ENCODE measurements at places on chromosomes 5 and 9.

- no peak for DNase-seq
Measured at GRCh38 chr5:122704247-122705036, 70.4 kb upstream of the SNX2 start.

DNA sequence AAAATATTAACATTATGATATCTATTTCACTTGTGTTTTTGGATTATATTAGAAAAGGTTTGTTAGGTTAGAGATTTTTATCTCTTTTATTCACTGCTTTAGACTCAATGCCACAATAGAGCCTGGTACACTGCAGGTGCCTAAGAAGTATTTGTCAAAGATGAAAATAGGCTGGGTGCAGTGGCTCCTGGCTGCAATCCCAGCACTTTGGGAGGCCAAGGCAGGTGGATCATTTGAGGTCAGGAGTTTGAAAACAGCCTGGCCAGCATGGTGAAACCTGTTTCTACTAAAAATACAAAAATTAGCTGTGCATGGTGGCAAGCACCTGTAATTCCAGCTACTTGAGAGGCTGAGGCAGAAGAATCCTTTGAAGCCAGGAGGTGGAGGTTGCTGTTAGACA, 64.3 kb downstream of the C9 start:
- no peak for DNase-seq

DNA sequence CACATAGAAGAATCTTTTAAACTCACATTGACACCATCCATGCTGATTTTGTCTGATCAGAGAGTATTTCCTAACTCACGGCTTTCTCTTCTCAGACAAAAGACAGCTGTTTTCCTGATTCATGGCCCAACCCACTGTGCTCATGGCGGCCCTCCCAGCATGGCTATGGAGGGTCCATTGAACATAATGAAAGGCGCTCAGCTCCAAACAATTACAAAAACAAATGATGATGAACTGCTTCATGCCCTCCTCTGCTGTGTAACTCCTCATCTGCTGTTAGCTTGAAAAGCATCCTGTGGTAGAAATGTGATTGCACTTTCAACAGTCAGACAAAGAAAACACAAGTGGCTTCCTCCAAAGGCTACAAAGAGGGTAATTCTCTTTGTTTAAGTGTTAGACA, 673.8 kb downstream of the PRELID2 start:
- DNase-seq = no peak

GRCh38 chr9:80158131-80158530, 586.4 kb downstream of the TLE4 start:
- DNase-seq = no peak

GRCh38 chr5:40680741-40681362, 1.1 kb downstream of the PTGER4 start:
- peak; percentile 37 for DNase-seq

DNA sequence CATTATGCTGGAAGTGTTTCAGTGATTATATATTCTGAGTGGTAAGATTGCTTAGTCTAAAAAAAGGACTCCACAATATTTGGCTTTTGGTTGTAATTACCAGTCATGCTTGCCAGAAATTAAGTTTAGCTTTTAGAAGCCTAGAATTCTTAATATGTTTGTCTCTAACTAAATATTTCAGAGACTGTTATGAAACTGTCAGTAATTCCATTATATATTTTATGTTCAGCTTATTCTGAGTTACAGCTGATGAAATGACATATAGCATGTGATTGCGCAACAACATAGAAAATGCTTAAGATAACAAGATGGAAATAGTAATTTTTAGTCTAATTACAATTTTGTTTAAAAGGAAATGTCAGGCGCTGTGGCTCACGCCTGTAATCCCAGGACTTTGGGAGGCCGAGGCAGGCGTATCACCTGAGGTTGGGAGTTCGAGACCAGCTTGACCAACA, 44.2 kb downstream of the KIAA1958 start:
- DNase-seq = no peak

- DNase-seq = no peak
Measured at GRCh38 chr5:156125118-156125517, 201.8 kb upstream of the SGCD start.

DNA sequence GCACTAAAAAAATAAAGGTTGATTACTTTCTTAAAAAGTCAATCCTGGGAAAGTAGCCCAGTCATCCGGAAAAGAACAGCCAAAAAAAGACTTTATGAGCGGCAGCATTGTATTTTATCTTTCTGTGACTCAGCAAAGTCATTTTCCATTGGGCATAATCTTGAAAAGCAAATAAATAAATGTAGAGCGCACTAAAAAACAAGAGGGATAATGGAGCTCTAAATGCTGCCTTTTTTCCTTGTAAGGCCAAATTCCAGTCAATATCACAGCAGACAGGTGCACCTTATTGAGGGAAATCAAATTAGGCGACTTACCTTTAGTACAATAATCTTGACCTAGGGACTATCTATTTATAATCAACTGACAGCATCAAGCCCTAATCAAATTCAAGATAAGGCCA, 266.8 kb downstream of the MTRR start:
- no peak for DNase-seq

- DNase-seq = no peak
Measured at GRCh38 chr9:83231039-83231438, 168.1 kb upstream of the RASEF start.

DNA sequence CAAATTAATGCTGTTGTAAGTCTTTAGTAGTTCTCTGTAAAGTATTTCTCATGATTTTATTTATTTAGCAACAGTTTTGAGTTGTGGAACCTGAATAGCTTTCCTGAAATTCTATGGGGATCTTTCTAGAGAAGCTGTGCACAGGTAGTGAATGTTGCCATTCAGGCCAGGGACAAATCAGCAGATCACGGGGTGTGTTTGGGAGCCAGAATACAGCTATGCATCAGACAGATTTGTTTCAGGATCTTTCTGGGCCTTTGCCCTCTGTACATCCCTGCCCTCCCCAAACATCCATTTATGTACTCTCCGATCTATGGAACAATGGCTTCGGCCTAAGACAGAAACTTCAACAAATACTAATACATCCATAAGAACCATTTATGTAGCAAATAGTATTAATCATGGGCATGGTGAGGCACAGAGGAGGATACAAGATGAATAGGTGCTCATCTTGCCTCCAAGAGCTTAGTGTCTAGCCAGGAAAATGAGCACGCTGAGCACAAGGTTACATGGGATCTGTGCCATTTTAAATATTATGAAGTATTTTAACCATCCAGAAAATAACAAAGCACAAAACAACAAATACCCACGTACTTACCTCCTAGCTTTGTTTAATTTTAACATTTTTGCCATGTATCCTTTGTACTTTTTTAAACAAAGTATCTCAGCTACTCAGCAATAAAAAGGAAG, 13.1 kb downstream of the ARHGEF37 start:
- DNase-seq = no peak

GRCh38 chr9:69176471-69177171, 2.5 kb downstream of the TJP2 start:
- DNase-seq = no peak

GRCh38 chr5:143471666-143472464, 68.4 kb upstream of the NR3C1 start:
- no peak for DNase-seq

GRCh38 chr5:143222287-143223231, 180.9 kb downstream of the NR3C1 start:
- DNase-seq = peak; percentile 44

DNA sequence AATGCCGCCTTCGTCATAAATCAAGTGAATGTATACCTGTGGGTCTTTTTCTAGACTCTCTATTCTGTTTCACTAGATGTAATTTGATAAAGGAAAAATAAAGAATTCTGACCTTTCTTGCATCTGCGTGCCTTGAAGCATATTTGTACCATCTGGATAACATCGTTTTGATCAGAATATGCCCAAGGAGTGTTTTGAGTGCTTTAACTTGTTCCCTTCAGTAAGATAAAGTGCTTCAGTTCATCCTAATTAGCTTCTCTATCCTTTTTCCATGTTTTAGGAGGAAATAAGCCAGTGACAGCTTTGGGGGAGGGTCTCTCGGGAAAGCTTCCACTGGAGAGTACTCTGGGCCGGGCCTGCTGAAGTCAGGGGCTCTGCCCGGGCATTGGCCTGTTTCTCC, 113.5 kb upstream of the DAP start:
- DNase-seq = no peak

GRCh38 chr5:136094913-136095641, 37.6 kb upstream of the SMAD5 start:
- DNase-seq = no peak

GRCh38 chr5:118379470-118379869, 608.9 kb downstream of the DTWD2 start:
- no peak for DNase-seq

- DNase-seq = no peak
Measured at GRCh38 chr5:14980698-14981097, 109.1 kb upstream of the ANKH start.

GRCh38 chr5:143217065-143217803, 186.3 kb downstream of the NR3C1 start:
- no peak for DNase-seq

GRCh38 chr9:129258124-129258822, 80.2 kb upstream of the IER5L start:
- DNase-seq = peak; percentile 73

GRCh38 chr9:85432599-85432998, 309.2 kb downstream of the AGTPBP1 start:
- DNase-seq = no peak

DNA sequence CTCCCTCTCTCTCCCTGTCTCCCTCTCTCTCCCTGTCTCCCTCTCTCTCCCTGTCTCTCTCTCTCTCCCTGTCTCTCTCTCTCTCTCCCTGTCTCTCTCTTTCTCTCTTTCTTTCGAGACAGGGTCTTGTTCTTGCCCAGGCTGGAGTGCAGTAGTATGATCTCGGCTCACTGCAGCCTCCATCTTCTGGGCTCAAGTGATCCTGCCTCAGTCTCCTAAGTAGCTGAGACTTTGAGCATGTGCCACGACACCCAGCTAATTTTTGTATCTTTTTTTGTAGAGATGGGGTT, 14.3 kb downstream of the TRIO start:
- DNase-seq = no peak

DNA sequence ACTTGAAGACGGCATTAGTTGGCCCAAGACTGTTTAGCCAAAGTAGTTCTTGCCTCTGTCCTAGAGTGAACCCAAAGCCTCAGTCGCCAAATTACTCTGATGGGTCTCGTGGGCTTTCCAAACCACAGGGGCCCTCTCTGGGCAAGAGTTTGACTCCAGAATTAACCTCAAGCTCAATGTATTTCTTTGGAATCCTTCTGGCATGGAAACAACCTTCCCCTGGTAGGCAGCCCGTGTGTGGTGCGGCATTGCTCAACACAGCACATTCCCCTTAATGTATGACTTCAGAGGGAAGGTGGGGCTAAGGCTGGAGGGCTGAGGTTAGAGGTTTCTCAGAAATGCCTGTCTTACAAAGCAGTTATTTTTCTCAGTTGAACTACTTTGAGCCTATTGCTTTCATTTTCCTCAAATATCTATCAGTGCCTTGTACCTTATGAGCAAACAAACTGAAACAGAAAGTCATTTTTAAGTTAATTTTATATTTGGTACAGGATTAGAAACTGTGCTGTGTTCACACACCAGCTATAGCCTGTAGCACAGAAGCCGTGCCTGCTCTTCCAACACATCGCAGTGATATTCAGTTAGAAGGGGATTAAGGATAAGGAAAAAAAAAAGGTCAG, 123.9 kb upstream of the HAPLN1 start:
- DNase-seq = no peak

DNA sequence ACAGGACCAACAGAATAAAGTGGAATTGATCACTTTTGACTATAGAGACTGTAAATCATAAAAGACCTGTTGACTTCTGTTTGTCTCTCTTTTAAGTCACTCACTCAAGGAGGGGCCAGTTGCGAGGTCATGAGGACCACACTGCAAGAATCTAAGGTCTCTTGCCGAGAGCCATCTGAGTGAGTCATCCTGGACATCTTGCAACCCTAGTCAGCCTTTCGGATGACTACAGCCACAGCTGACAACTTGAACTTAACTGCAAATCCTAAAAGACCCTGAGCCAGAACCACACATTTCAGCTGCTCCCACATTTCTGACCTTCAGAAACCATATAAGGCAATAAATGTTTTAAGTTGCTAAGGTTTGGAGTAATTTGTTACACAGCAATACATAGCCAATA, 129.7 kb upstream of the RAD23B start:
- DNase-seq = no peak

DNA sequence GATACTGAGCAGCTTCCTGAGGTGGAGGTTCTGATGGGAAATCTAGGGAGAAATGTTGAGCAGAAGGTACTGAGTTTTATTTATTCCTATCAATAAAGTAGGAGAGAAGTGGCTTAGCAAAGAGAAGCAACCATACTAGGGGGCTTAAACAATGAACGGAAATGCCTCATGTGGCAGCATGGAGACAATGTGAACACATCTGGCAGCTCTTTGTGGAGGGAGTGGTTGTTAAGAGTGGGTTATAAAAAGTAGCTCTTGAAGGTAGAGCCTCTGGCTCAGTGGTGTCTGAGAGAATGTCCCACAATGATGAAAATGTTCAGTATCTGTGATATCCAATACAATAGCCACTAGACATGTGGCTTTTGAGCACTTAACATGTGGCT, 52.7 kb upstream of the EQTN start:
- DNase-seq = no peak

GRCh38 chr9:14310311-14310710, 3.6 kb downstream of the NFIB start:
- DNase-seq = no peak

GRCh38 chr5:34923694-34924461, 5.5 kb upstream of the DNAJC21 start:
- DNase-seq = no peak

- no peak for DNase-seq
Measured at GRCh38 chr9:97978371-97979130, 4.6 kb upstream of the ANP32B start.

GRCh38 chr5:142833517-142834449, 63.6 kb downstream of the ARHGAP26 start:
- DNase-seq = no peak

GRCh38 chr9:6382681-6383080, 30.3 kb upstream of the UHRF2 start:
- no peak for DNase-seq

DNA sequence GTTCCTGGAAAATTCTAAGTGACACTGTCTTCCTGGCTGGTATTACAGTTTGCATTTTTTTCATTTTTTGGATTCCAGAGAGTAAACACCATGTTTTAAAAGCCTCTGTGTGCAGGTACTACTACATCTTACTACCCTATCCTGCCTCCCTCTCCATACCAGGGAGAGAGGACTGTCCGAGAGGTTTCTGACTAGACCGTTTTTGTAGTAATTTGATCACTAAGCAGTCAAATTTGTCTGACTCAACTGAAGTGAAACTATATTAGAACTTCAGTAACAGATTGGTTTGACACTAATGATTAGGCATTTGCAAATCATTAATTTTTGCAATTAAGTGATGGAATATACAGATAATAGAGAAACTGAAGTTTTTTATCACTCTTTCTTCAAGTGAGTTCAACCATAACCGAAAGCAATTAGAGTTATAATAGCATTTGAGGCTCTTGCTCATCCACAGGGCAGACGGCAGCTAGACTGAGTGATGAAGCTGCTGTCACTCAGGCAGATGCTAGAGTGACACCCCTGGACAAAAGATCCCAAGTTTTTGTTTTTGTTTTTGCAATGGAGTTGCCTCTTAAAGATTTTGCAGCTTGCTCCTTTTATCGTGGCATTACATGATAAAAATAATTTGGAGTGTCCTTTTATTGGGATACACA, 44.3 kb downstream of the SMARCA2 start:
- no peak for DNase-seq

- no peak for DNase-seq
Measured at GRCh38 chr5:176401281-176402205, 13.0 kb downstream of the HIGD2A start.

GRCh38 chr5:100182402-100182801, 352.8 kb upstream of the FAM174A start:
- DNase-seq = no peak

GRCh38 chr9:120040896-120041295, 539.1 kb downstream of the CDK5RAP2 start:
- DNase-seq = no peak
